ENCODE measurements at places on chromosomes 11 and 22. TPM values are rescaled to one million over a fixed set of nuclear protein-coding genes. Genes with fewer than 3 reads are reported as not detected.

The OR51B5 gene
- total RNA-seq = not detected

The REXO2 gene
- 102 TPM for total RNA-seq

The DEUP1 gene
- total RNA-seq = not detected

The UBE2L6 gene
- total RNA-seq = 31.7 TPM

The RNF169 gene
- 5.2 TPM for total RNA-seq

The CCDC82 gene
- 17.5 TPM for total RNA-seq

Data from A549 treated with RU486 at 1 μM for 4 hours (cell line).